ENCODE measurements at places on chromosomes 2 and 18.

- DNase-seq: no peak
Observed at GRCh38 chr2:108139521-108139920, 100.2 kb upstream of the SULT1C3 start.

DNA sequence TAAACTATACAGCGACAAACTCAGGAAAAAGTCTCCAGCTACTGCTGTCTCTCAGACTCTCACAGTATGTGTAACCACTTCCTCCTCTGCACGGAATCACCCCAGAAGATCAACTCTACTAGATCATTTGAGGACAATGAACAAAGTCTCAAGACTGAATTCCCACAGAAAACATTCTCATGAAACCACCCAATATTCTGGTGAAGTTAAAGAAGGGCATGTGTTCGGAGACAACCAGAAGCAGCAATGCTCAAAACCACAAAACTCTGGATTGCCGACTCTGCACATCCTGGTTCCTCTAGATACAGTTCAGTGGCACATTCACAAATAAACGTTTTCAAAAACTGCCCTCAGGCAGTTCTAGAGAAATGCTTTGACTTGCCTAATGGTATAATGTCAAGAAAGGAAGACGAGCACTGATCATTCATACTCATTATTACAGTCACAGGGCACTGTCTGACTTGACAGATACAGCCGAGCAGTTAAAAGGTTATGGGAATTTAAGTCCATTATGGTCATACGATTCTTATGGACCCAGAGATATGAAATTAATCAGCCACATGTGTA lies 91.9 kb upstream of the STK17B start:
- peak; percentile 13 for DNase-seq

GRCh38 chr2:10507106-10507505 lies 59.0 kb upstream of the ODC1 start:
- no peak for DNase-seq

GRCh38 chr18:28382215-28382879 lies 205.4 kb upstream of the CDH2 start:
- DNase-seq: no peak

GRCh38 chr2:128775914-128776285 lies 457.2 kb upstream of the HS6ST1 start:
- no peak for DNase-seq

DNA sequence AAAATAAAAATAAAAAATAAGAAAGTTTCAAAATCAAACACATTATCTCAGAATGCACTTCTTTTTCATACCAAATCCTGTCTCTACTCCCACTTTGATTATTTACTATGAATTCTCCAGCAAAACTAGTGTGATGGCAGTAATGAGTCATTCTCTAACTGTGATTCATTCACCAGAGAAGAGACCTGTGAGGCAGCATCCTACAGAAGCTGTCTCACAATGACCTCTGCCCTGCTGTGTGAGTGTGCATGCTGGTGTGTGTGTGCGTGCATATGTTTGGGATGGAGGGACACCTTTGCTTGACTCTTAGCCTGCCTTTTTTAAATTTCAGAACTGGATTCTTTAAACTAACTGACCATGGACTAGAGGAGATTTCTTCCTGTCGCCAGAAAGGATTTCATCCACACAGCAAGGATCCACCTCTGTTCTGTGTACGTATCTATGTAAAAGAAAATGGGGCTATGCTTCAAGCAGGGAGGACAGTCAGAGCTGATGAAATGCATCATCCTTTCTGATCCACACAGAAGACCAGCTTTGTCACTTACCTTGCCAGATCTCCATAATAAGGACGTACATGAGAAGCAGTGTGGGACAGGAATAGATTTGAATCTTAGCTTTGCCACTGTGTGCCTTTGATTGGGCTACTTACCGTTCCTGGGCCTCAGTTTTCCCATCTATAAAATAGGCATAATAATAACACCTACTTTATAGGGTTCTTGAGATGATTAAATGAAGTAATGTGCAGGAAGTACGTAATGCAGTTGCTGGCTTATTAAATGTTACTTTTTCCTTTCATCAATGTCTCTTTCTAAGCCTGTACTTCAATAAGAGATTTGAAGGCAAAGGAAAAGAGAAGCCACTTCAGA lies 31.2 kb downstream of the STAMBP start:
- DNase-seq: peak; percentile 18

DNA sequence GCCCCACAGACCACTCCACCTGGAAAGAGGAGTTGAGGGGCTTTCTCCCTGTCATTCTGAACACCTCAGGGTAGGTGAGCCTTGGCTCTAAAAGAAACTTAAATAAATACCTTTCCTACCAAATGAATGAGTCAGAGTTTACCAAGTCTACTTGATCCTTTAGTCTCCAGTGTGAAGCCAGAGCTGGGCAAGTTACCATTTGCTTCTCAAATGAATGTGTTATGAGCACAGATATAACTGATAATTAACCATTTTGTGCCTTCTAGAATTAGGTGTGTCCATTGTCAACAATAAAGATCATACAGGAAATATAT lies 347.7 kb downstream of the KIAA1328 start:
- no peak for DNase-seq

DNA sequence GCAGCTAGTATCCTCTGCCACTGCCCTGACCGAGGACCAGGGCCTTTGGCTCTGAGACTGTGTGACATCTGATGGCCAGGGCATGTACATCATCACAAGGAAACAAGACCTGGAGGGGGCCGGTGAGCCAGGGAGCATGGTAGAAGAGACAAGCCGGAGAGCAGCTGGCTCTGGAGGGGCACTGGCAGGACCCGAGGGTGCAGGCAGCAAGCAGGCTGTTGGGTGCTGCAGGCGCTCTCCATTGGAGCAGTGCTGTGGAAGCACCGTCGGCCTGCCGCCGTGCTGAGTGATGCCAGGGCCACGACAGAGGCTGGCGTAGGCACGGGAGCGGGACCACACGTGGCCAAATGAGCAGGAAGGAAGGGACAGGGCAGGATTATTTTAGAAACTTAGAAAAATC lies 335.2 kb downstream of the GBX2 start:
- no peak for DNase-seq

DNA sequence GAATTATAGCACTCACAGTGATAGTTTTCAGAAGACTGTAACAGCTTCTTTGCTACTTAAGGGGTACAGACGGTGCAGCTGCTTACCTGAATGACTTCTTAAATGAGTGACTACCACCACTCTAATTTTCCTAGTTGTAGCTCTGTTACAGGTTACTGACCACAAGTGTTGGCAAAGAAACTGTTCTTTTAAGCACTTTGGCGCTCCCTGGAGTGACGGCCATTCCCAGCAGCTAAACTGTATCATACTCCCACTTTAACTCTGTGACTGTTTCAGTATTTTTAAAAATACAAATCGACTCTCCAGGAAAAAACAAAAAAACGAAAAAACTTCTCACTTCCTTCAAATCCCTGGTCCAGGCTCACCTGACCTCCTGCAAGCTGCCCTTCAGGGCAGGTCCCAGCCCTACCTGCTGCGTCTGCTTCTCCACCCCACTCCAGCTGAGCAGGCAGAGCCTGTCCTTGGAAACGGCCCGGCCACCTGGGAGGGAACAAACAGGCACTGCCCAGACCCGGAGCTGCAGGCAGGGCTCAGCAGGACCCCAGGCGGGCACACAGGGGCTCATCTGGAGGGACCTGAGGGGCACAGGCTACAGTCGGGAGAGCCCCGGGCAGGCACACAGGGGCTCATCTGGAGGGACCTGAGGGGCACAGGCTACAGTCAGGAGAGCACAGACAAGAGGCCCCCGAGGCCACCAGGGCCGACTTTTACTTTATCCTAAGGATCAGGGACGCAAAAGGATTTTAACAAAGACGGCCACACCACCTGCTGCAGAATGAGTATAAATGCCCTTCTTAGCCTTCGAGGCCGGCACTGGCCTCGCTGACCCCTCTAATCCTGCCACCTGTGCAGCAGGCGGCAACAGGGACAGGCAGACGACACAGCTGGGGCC lies 24.5 kb downstream of the SLC66A2 start:
- DNase-seq: no peak

- no peak for DNase-seq
Observed at GRCh38 chr2:225400546-225401400, 1.3 kb downstream of the NYAP2 start.

GRCh38 chr18:51767293-51767692 lies 569.8 kb upstream of the MEX3C start:
- no peak for DNase-seq

DNA sequence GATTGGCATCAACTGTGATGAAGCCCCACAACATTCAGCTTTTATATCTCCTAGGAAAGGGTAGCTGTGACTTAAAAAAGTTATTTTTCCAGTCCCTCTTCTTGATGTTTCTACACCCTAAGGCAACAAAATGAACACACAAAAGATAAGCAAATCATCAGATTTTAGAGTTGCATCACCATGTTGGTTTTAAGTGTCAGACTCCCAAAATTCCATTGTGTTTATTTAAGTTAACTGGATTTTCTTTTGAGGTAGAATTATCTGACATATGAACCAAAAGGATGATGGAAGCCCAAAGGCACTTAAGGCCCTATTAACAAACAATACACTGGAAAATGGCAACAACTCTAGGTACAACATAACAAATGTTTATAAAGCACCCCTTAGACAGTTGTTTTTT lies 261.7 kb upstream of the SLC39A10 start:
- no peak for DNase-seq

- DNase-seq: no peak
Observed at GRCh38 chr2:241893265-241893664, 23.7 kb downstream of the RTP5 start.

- DNase-seq: no peak
Observed at GRCh38 chr2:227406177-227407031, 18.7 kb upstream of the SCYGR1 start.

- DNase-seq: no peak
Observed at GRCh38 chr2:3636586-3637310, 21.3 kb upstream of the ALLC start.

GRCh38 chr2:136067897-136068580 lies 49.9 kb downstream of the CXCR4 start:
- DNase-seq: no peak

GRCh38 chr2:240916571-240917008 lies 10.5 kb downstream of the CROCC2 start:
- DNase-seq: no peak

GRCh38 chr2:75288760-75289159 lies 89.4 kb upstream of the TACR1 start:
- DNase-seq: no peak

DNA sequence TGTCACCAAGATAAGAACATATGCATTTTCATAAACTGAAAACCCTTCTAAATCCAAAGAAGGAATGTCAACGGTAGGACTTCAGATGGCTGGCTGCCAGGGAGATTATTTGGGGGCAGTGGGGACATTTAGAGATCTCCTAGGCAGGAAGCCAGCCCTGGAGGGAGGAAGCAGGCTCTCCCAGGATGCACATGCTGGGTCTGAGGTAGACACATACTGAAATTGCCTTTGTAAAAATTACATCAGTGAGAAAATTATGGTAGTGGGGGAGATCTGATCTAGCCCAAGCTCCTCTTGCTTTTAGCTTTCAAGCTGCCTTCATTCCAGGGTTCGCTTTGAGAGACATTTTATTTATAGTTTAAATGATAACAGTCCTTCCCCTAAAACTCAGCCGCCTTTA lies 24.1 kb downstream of the MPP4 start:
- no peak for DNase-seq

- DNase-seq: no peak
Observed at GRCh38 chr18:11983592-11983991, 2.3 kb downstream of the IMPA2 start.

- no peak for DNase-seq
Observed at GRCh38 chr2:39871291-39871761, 92.3 kb upstream of the THUMPD2 start.

GRCh38 chr2:11127761-11128160 lies 27.5 kb upstream of the SLC66A3 start:
- no peak for DNase-seq

GRCh38 chr2:16656784-16657391 lies 8.7 kb downstream of the CYRIA start:
- no peak for DNase-seq

DNA sequence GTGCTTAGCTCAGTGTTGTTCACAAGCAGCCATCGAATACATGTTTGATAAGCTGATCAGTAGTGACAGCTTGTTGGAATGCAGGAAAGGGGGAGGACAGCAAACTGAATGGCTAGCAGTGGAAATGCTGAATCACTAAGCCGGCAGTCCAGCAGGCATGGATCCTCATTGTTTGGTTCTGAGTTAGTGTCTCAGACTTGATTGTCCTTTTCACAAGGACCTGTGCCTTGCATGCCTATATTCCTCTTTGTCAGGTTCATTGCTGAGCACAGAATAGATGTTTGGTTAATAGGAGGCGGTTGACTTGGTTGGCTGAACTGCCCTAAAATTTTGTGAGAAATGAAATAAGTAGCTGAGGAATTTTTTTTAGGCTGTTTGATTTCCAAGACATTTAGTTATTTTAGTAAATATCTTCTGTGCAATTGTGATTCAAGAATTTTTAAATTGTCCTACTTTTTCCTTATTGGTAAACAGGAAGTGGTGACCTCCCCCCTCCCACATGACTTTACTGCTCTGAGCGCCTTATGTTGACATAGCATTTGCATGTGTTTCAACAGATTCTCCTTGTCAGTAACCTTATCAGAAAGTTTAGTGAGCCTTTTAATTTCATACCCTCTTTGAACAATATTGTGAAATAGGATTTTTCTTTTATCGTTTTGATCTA lies 21.4 kb upstream of the STON1 start:
- no peak for DNase-seq

- DNase-seq: no peak
Observed at GRCh38 chr2:29024882-29025430, 43.9 kb downstream of the TOGARAM2 start.

- DNase-seq: no peak
Observed at GRCh38 chr18:35377875-35378573, 887 bp upstream of the ZNF396 start.

DNA sequence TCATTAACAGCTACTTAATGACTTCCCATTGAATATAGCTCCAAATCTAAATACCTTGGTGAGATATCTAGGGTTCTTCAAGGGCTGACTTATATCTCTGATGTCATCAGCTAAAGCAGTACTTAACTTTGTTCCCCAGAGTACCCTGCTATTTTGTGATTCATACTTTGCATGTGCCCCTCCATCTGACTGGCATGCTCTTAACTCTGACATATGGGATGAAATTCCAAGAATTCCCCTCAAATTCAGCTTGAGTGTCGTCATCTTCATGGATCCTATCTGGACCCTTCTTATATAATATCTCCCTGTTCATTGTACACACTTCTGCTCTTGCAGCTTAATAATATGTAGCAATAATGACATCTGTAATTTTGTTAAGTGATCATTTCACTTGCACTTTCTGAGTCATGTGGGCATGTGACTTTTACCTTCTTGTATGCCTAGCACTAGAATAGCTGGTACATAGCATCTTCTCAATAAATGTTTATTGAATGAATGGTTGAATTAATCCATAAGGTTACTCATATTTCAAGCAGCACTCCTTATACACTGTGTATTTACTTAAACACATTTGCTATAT lies 172.9 kb downstream of the WDR7 start:
- DNase-seq: no peak

Measured in stimulated activated naive CD4-positive, alpha-beta T cell treated with Interleukin-2 at 50 U/mL for 16 hours (primary cell).